COR-L47 (cell line): ENCODE measurements at places on chromosomes 12 and 14.

- DNase-seq, result no peak
Observed at GRCh38 chr12:8668441-8668840, 5.8 kb upstream of the MFAP5 start.

DNA sequence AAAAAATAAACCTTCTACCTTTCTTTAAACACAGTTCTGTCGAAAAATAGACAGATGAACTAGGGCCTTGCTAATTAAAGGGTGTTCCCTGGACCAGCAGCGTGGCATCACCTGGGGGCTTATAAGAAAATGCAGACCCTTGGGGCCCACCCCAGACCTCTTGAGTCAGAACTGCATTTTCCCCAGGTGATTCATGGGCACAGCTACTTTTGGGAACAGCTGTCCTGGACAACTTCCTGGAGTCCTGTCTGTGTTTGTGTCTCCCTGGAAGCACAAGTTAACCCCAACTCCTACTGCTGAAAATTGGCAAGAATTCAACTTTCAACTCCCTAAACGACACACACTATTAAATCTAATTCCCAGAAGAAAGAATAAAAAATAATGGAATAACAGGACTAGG lies 17.8 kb downstream of the FBLN5 start:
- no peak for DNase-seq

GRCh38 chr12:82857911-82858533 lies 171.3 kb downstream of the TMTC2 start:
- DNase-seq, result no peak

DNA sequence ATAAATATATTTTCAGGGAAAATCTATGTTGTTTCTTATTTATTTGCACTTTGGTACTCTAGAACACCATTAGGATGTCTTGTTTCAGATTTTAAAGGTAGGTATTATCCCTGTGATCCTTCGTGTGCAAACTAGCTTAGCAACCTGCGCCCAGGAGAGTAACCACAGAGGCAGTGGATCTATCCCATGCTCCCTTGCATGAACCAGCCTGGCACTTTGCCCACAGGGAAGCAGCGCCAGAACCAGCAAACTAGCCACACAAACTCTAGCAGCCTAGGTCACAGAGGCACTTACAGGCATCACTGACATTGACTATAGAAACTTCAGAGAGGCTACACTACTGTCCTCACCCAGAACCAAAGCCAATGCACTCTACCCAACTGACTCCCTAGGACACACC lies 76.1 kb downstream of the TSHR start:
- no peak for DNase-seq
